GM13976 (cell line): ENCODE measurements at places on chromosomes 13 and 19.

- DNase-seq, result no peak
Observed at GRCh38 chr13:113437408-113438010, 15.8 kb downstream of the ADPRHL1 start.

DNA sequence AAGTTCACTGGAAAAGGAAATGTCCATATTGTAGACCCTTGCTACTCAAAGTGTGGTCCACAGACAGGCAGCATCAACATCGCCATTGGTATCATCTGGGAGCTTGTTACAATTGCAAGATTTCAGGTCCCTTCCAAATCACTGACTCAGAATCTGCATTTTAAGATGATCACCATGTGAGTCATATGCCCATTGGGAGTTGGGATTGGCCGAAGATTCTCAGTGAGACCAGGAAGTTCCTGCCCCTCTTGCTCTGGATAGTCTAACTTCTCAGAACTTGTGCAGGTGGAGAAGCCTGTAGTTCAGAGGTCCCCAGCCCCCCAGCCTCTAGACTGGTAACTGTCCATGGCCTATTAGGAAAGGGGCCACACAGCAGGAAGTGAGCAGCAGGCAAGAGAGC, 48.9 kb upstream of the URAD start:
- no peak for DNase-seq

GRCh38 chr19:23273022-23273589, 22.9 kb upstream of the ZNF724 start:
- DNase-seq, result no peak

- DNase-seq, result no peak
Observed at GRCh38 chr19:32653599-32653915, 21.4 kb downstream of the ANKRD27 start.

DNA sequence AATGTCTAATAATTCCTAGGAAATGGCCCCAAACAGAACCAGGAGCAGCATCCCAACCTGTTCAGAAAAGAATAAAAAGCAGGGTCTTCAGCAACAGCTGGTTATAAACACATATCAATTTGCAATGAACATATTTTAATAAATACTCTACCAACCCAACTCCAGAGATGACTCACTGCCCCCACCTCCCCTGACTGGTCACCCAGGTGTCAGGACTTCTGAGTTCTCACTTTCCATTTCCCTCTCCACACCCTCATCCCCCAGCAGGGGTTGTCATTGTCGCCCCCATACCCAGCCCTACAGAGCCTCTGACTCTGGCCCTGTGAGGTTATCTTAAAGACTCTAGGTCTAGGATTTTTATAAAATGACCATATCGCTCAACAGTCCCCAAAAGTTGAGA, 6.9 kb downstream of the SERPINE3 start:
- DNase-seq, result peak; percentile 17

- DNase-seq, result no peak
Observed at GRCh38 chr19:38173291-38174041, 50.6 kb downstream of the DPF1 start.

GRCh38 chr19:8355631-8356402, 8.1 kb upstream of the ANGPTL4 start:
- DNase-seq, result no peak

DNA sequence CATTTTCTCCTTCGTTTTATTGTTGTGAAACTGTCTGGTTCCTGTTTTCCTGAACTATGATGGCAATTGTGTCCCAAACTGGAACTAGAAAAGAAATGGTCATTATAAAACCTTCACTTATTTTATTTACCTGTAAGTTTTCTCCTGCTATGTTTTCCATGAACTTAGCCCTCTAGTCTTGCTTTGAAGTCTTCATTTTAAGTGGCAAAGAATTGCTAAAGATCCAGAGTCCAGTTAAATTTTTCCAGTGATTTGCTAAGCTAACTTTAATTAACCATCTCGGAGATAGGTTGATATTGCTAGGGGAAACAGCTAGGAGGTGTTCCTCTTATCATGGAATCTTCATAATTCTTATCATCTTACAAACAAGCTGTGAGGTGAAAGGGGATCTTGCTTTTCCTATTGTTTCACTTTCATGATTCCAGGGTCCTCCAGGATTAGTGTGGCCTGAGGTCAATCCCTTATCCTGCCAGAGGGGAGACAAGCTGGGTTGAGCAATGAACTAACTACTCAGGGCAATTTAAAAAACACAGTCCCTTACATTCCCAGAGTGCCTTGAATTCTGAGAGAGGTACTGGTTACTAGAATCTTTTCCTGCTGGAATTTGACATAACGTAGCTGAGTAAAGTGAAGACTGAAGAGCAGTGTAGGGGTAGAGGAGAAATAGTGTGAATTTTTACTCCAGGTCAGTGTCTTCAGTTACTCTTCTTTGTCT, 112.5 kb downstream of the ESD start:
- no peak for DNase-seq

DNA sequence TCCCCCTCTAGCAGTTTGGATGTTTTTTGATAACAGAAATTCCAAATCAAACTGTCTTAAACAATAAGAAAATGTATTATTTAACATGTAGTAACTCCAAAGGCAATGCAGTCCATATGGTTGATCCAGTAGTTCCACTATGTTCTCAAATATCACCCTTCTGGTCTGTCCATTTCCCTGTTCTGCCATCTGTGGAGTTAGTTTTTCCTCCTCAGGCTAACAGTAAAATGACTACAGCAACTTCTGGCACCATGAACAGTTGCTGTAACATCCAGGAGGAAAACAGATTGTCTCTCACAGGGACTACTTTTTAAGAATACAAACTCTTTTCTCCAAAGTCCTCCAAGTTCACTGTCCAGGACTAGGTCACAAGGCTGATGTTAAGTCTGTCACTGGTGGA, 455.4 kb downstream of the FGF14 start:
- DNase-seq, result no peak

DNA sequence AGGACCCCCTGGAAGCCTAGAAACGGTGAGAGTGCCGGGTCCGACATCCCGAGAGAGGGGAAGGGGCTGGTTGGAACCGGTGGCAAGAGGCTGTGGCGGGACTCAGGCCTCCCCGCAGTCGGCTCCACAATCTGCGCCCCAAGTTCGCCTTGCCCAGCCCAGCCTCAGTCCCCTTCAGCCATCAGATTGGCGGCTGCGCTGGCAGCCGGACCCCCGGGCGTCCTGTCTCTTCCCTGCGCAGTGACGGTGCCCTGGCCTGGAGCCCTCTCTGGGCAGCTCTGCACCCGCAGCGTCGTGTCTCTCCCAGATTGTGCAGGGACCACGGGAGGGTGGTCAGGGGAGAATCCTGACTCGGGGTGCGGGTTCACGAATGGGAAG, 315 bp downstream of the ZNF492 start:
- peak; percentile 3 for DNase-seq

GRCh38 chr13:107365466-107366215, 797.7 kb upstream of the ARGLU1 start:
- no peak for DNase-seq

- DNase-seq, result no peak
Observed at GRCh38 chr19:46944918-46945628, 74.6 kb upstream of the NPAS1 start.

GRCh38 chr19:8143041-8143440, 6.4 kb downstream of the FBN3 start:
- DNase-seq, result no peak

DNA sequence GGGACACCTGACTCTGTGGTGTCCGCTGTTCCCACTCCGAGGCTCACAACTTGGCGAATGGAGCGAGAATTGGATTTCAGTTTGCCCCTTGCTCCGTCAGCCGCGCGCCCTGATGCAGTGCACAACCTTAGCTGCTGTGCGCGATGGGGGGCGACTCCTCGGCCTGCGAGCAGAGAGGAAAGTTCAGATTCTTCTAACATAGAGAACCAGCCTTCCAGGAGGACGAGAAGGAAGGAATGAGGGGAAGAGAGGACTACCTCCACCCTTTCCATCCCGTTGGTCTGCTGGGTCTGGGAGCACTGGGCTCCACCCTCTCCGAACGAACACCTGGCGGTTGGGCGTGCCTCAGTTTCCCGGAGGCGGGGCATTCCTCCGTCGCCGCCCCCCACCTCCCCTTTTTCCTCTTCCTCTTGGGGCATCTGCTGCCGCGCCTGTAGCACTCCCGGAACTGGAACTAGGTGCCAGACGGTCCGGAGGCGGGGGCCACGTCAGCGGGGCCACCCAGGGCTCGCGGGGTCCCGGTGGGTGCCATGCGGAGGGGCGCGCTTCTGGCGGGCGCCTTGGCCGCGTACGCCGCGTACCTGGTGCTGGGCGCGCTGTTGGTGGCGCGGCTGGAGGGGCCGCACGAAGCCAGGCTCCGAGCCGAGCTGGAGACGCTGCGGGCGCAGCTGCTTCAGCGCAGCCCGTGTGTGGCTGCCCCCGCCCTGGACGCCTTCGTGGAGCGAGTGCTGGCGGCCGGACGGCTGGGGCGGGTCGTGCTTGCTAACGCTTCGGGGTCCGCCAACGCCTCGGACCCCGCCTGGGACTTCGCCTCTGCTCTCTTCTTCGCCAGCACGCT, at the start of gene KCNK6:
Gene KCNK6 (plus strand): TSS at position 425 of the 838 bp plus-strand sequence. CDS start 106 bp downstream, at position 531.
- DNase-seq, result no peak

DNA sequence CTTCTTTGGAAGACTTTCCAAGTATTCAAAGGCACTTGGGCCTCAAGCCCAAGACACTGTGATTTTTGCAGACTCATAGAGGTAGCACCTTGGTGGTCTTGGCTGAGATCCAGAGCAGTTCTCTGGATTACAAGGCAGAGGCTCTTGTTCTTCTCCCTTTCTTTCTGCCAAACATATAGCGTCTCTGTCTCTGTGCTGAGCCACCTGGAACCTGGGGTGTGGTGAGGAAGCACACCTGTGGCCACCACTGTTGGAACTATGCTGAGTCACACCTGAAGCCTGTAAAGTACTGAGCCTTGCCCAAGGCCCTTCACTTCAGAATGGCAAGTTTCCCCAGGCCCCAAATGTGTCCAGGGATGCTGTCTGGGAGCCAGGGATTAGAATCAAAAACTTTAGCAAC, 127.5 kb downstream of the FREM2 start:
- DNase-seq, result no peak

DNA sequence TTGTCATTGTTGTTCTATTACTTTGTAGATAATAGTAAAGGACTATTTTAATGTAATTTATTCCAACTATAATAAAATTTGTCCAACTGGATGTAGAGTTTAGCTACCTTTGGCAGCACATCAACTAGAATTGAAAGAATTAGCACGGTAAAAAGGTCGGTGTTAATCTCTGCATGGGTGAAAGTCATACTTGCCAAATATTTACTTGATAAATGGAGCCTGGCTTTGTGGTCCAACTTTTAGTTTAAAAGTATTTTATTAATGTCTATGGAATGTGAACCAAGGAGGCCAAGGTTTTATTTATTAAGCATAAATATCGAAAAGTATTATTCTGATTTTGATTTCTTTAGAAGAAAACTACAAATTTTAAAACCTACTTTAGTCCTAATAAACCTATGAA, 1389.0 kb downstream of the PCDH9 start:
- no peak for DNase-seq

DNA sequence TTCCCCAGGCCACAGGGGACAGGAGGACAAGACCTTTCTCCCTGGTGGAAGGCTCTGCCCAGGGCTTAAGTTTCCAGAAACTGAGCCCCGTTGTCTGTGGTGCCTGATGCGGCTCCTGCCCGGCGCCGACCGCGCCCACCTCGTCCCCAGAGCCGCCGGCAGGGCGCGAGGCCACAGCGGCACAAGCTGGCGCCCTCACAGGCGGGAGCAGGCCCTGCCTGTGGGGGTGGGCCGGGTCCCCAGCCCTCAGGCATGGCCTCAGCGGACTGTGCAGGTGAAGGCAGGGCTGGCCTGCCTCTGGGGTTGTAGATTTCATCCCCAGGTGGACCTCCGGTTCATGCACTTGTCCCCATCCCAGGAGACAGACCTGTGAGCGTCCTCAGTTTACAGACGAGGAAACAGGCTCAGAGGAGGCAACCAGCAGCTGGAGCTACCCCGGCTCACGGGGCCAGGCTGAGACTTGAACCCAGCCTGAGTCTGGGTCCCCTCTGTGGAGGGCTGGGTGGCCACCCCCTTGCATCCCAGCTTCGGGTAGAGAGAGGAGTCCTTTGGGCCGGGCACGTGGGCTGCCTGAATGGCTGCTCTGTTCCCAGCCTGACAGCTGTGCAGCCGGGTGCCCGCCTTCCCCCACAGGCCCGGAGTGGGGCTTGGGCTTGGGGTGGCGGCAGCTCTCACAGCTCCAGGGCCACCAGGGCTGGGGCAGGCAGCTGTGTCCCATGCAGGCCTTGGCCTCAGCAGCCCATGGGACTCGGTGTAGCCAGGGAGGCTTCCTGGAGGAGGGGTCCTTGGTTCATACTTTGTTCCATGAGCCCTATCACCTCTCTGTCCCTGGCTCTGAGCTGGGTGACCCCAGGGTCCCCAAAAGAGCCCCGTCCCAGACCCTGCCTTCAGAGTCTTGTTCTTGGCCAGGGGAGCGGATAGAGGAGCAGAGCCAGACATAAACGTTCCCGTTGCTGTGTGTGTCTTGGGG, 26.8 kb downstream of the PIAS4 start:
- no peak for DNase-seq

- no peak for DNase-seq
Observed at GRCh38 chr19:38267761-38268483, 3.5 kb downstream of the SPINT2 start.

DNA sequence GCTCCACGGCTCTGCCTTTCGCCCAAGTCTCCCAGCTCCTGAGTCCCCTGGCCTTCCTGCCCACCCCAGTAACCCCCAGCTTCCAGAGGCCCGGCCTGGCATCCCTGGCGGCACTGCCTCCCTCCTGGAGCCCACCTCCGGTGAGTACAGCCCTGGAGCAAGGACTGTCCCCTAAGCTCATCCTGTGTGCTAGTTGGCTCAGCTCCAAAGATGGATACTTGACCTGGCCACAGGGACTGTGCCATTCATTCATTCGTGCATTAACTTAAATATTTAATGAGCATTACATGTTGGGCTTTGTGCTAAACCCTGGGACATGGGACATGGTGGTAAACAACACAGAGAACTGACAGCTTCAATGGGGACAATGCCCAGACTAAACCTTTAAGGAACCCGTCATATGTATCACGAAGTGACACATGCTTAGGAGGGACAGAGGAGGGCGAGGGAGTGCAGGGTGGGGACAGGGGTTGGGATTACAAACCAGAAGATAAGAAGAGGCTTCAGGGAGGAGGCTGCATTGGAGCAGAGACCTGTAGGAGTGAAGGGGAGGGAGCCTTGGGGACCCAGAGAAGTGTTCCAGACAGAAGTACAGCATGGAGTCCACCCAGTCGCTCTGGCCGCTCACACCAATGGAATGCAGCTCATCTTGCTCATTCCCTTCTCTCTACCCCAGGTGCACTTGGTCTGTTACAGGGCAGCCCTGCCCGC, 6.9 kb upstream of the OVOL3 start:
- DNase-seq, result no peak

- DNase-seq, result no peak
Observed at GRCh38 chr13:113965383-113965874, 8.4 kb downstream of the C13orf46 start.
